ENCODE measurements at places on chromosomes 3 and 15.

- no peak for DNase-seq
Observed at GRCh38 chr15:46280762-46281542, 646.1 kb downstream of the SQOR start.

DNA sequence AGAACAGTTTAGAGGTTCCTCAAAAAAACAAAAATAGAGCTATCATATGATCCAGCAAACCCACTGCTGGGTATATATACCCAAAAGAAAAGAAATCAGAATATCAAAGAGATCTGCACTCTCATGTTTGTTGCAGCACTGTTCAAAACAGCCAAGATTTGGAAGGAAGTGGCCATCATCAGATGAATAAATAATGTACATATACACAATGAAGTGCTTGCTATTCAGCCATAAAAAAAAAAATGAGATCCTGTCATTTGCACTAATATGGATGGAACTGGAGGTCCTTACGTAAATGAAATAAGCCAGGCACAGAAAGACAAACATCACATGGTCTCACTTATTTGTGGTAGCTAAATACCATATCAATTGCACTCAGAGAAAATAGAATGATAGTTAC lies 58.4 kb downstream of the SCAPER start:
- no peak for DNase-seq

GRCh38 chr3:20130106-20130505 lies 55.9 kb downstream of the SGO1 start:
- no peak for DNase-seq

DNA sequence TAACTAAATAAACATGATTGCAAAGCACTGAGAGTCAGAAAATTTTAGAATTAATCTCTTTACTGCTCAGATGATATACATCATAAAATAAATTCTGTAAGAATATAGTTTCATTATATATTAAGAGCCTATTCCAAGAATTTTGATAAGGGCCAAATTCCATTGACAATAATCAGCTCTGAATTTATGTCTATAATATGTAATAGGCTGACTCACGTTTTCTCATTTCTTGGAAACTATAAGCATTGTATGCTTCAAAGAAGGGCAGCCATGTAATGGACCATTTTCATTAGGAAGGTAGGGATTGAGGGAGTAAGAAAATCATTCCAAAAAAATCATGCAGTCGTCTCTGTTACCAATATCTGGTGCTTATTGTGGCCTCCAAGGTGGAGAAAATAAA lies 315.9 kb downstream of the ZIC4 start:
- DNase-seq: no peak

GRCh38 chr15:98786717-98787116 lies 138.4 kb downstream of the IGF1R start:
- no peak for DNase-seq

DNA sequence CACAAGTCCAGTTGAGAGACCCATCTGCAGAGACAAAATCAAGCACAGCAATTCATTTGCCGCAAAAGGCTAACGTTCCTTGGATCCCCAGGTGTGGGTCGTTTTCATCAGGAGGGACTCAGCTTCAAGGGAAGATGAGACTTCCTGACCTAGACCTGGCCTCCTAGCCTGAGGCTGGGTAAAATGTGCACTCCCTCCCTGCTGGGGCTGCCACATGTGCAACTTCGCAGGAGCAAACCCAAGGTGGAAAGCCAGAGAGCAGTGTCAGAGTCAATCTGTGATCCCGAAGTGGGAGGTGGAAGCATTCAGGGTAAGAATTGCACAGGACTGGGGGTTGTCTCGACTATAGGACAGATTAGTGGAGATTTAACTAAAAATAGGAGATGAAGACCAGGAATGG lies 164.7 kb upstream of the UMPS start:
- DNase-seq: no peak

- no peak for DNase-seq
Observed at GRCh38 chr3:129320825-129321487, 42.3 kb downstream of the HMCES start.

DNA sequence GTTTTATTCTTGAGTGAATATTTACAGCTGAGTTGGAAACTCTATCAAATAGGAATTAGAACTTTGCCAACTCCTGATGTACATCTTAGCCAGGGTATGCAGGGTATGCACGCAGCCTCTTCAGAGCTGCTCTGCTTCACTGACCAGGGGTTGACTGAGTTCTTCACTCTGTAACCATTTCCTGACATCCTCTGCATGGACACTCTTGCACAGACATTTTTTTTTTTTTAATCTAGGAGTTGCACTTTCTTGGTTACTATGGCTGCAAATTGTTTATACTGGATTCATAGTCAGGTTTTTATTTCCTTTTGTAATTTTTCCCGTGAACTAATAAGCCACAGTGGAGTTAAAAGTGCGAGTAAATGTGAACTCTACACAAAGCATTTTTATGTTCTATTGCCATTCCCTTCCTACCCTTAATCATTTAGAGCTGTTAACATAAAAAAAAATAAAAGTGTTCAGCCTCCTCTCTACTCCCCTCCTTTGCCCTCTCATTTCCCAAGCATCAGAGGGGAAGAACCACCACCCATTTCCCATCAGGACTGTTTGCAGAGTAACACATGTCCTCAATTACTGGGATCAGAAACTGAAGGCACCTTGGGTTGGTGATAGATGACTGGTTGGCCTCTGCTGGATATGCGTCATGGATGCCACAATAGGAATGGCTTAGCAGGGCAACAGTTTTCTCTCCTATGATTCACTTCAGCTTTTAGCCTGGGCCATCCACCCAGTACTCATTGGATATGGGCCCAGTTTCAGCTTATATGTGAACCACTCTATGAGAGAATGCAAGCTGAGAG lies 54.0 kb downstream of the DUT start:
- DNase-seq: no peak

DNA sequence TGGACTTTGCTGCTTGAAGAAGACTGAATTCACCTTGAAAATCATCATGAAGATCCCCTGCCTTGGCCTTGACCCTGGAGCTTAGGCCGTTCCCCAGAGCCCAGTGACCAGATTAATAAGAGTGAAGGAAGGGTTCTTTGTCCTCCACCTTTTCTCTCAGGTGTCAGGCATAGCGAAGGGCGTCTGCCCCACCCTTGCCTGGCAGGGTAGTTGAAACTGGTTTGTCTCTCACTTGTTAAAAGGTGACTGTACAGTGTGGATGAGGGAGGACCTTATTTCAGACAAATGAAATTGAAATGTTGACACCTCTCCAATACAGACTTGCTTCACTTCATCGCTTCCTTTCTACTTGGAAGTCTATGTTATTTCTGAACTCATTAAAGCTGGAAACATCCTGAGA lies 223.7 kb upstream of the BHLHE40 start:
- no peak for DNase-seq
